Mucosa of gallbladder (tissue), 1 donor: ENCODE measurements at places on chromosomes 1 and 21. TPM values are rescaled to one million over a fixed set of nuclear protein-coding genes. Genes with fewer than 3 reads are reported as not detected.

DNA sequence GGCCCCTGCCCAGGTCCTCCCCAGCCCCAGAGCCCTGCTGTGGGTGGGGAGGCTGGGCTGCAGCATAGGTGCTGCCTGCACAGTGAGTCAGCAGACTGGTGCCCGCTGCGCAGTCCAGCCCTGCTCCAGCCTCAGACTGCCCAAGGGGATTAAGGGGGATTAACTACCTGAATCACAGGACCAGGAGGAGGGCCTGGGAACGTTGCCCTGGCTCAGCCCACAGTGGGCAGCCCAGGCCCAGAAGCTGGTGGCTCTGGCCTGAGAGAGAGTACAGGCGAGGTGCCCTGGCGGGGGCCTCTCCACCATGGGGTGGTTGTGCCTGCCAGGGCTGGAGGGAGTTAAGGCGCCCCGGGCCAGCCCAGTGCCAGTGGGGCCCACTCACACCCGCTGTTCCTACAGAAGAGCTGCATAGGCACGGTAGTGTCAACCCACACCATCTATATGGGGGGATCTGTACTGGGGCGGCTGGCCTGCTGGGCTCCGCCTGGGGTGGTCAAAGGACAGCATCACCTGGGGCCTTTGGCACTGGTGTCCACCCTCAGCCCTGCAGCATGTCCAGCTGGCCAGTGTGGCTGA, 2.3 kb downstream of the OBSCN start:
- no peak for DNase-seq

- DNase-seq = no peak
Observed at GRCh38 chr21:42302794-42303193, 12.4 kb downstream of the TFF3 start.

The FLG2 gene
- not detected for total RNA-seq

The MORN1 gene
- 24.4 TPM for total RNA-seq

DNA sequence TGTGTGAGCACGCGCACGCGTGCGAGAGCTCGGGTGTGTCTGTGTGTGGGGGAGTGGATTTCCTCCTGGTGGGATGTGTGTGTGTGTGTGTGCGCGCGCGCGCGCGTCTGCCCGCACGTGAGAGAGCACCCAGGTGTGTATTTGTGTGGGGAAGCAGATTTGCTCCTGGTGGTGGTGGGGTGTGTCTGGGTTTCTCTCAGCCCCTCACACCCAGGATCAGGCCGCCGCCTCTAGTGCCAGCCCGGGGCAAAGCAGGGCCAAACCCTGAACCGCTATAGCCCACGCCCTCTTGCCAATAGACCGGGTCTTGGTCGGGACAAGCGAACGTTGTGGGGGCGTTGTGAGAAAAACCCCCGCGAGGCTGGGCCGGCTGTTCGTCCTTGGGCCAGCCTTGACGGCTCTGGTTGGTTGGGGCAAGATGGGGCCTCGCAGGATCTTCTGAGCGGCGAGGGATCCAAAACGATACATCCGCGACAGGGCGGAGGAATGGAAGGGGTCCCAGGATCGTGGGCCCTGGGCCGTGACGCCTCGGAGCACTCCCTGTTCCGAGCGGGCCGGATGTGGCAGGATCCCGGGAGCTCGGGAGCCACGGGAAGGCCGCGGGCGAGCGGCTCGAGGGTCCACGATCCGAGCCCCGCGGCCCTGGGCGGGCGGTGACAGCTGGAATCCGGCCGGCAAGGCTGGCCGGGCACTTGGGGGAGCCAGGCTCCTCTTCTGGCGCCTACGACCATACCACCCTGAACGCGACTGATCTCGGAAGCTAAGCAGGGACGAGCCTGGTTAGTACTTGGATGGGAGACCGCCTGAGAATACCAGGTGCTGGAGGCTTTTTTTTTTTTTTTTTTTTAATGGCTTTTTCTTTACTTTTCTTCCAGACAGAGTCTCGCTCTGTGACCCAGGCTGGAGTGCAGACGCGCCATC, 68.2 kb downstream of the RNF187 start:
- no peak for DNase-seq

- DNase-seq = no peak
Observed at GRCh38 chr1:25486602-25487001, 55.9 kb downstream of the MACO1 start.

GRCh38 chr1:244046907-244047611, 4.0 kb upstream of the ZBTB18 start:
- DNase-seq = no peak

DNA sequence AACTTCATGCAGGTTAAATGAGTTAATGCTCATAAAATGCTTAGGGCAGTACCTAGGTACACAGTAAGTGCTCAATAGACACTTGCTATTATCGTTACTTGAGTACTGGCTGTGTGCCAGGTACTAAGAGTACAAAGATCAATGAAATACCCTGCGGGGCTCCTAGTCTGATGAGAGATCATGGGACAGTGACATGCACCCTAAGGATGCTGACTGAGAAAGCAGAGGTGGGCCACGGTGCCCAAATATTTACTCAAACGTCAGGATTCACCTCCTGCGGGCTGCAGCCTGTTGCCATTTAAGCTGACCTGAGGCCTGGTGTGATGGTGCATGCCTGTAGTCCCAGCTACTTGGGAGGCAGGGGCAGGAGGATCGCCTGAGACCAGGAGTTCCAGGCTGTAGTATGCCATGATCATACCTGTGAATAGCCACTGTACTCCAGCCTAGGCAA, 19.8 kb upstream of the LUZP1 start:
- DNase-seq = no peak

- no peak for DNase-seq
Observed at GRCh38 chr21:18350216-18350615, 53.4 kb downstream of the TMPRSS15 start.

GRCh38 chr1:196181594-196181878, 426.7 kb downstream of the KCNT2 start:
- no peak for DNase-seq
